ENCODE measurements at places on chromosomes 4 and X.

DNA sequence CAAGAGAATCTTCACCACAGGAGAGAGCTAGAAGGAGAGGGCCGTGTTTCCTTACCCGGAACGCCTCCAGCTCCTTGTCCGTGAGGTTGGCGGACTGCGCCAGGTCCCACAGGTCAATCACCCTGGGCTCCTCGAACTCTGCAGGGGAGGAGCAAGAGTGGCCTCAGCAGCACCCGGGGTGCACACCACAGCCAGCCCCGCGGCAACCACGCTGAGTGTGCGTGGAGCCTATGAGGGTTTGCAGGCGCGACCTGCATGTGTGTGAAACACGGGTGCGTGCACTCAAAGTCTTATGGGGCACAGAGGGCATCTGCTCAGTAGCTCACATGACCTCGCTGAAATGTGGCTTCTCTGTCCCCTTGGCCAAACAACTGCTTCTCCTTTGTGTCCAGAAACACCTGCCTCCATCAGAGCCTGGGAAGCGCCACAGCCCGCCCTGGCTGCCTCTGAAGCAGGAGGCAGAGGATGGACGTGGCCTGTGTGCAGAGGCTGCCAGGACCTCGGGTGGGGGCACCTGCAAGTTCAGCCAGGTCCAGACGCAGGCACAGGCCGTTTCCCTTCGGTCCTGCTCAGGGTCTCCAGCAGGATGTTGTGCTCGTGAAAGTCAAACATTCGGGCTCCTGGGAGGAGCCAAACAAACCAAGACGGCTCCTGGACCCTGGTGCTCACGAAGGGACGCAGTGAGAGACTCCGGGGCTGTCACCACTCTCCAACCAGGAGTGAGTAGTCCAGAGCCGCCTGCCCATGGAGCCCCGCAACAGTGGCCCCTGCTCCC is 16.0 kb downstream of the LRPAP1 start:
- no peak for DNase-seq

DNA sequence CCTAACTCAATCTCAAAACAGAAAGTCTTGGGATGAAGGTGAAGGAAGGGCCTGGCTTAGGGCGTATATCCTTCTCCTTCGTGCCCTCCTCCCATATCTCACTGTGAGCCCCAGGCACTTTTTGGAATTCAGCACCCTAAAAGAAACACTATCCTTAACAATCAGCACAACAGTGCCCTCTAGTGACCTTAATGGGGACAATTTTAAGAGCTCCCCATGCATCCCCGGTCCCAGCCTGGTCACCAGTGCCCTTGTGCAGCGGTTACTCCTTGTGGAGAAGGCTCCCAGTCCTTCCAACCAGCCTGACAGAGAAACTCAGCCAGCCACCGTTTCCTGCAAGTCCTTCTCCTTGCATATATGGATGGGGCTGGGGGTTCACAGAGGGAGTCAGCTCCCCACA is 4.2 kb downstream of the PAK3 start:
- peak; percentile 5 for DNase-seq

GRCh38 chrX:140712413-140713173 is 3.0 kb downstream of the LINC00632 start:
- DNase-seq: peak; percentile 50

GRCh38 chrX:86154553-86154952 is 6.3 kb downstream of the DACH2 start:
- DNase-seq: no peak

GRCh38 chrX:118603981-118604380 is 108.4 kb downstream of the DOCK11 start:
- no peak for DNase-seq

GRCh38 chr4:79584352-79584751 is 176.3 kb upstream of the GK2 start:
- no peak for DNase-seq

DNA sequence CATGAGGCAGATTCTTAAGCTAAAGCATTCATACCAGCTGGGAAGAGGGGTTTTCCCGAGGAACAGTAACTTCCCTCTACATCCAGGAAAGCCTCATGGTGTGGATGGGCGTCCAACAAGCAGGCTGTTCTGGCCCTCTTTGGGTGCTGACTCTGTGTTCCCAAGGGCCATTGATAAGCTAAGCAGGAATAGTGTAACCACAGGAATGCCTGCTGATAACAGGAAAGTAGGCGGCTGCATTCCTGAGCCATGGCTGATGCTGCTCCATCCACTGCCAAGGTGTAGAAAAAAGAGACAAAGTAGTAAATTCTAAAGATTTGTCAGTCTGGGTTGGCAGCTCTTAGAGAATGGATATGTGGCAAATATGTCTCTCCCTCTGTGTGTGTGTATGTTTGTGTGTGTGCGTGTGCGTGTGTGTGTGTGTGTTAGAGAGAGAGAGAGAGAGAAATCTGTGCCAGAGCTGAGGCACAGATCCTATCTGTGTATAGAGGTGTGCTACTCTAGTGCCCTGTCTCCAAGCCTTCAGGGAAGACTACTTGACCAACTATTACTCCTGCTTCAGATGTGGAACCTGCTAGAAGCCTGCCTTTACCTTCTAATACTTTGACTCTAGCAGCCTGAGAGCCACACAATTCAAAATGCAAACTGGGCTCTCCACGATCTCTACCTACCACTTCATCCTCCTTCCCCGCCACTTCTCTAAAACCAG is 353.1 kb upstream of the NR3C2 start:
- peak; percentile 85 for DNase-seq
